ENCODE measurements at places on chromosomes 13 and 19.

DNA sequence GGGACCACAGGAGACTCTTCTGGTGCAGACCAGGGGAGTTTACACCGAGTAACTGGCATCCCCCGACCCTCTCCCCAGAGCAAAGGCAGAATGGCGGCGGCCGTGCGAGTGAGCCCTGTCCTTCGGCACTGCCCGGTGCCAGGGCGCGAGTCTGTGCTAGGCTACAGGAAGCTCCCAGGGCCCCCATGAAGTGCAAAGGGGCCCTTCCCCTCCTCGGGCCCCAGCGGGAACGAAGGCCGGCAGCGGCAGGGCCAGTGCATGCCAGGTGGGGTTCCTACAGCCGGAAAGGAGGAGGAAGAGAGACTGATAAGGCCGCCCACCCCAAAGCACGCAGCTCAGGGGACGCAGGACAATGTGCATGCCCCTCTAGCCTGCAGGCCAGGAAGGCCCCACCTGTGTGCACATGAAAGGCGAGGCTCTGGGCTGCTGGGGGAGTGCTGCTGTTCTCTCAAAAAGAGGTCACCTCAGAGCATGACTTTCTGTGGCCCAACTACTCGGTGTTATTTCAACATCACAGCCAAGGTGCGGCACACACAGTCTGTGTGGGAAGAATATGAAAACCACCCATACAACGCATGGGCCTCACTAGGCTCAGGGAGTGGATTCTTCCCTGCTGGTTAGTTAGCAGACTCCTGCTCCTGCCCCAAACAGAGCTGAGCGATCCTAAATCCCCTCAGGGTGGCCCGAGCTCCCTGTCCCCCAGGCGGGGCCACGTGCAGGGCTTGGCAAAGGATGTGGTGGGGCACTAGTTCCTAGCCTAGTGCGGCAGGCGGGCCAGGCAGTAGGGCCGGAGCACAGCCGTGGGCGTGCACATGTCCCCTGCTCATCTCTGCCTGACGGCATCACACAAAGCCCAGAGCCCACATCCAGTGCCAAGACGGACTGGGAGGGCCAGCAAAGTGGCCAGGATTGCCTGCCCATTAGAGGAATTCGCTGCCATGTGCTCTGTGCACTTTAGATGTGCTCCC is 28.4 kb upstream of the TIMM44 start:
- DNase-seq, result no peak

GRCh38 chr13:86447479-86447878 is 648.3 kb upstream of the SLITRK6 start:
- DNase-seq, result no peak

GRCh38 chr13:19181621-19182485 is at the start of gene TUBA3C:
Gene TUBA3C, minus strand, starts transcription at chr13:19181824. Its CDS starts 77 bp downstream, at chr13:19181747.
- DNase-seq, result no peak

- no peak for DNase-seq
Measured at GRCh38 chr13:77720988-77721387, 23.5 kb downstream of the SLAIN1 start.

DNA sequence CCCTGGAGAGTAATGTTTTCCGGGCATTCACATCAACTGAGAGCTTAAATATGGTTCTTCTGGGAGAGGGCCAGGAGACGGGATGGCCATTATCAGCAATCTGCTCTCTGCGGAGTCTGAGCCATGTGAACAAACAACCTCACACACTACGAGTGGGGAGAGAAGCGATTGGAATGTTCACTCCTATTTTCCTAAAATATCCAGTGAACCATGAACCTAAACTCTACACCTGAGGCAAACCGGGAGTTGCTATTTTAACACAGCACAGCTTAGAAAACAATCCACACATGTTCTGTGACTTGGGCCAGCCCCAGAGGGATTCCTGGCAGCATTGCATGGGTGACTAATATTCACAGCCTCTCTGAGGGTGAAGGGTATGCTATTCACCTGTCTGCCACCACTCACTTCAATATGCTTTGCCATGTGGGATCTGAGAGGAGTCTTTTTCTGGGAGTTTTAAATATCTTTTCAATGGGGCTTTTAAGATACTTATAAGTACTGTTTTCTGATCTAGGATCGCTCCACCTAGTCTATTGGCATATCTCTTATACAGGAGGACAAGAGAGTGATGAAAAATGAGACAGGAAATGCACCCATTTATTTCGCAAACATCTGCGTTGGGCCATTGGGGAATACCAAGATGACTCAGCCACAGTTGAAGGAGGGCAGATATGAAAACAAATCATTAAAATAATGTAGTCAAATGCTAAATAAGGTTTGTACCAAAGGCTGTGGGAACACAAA is 72.6 kb upstream of the SERP2 start:
- no peak for DNase-seq

DNA sequence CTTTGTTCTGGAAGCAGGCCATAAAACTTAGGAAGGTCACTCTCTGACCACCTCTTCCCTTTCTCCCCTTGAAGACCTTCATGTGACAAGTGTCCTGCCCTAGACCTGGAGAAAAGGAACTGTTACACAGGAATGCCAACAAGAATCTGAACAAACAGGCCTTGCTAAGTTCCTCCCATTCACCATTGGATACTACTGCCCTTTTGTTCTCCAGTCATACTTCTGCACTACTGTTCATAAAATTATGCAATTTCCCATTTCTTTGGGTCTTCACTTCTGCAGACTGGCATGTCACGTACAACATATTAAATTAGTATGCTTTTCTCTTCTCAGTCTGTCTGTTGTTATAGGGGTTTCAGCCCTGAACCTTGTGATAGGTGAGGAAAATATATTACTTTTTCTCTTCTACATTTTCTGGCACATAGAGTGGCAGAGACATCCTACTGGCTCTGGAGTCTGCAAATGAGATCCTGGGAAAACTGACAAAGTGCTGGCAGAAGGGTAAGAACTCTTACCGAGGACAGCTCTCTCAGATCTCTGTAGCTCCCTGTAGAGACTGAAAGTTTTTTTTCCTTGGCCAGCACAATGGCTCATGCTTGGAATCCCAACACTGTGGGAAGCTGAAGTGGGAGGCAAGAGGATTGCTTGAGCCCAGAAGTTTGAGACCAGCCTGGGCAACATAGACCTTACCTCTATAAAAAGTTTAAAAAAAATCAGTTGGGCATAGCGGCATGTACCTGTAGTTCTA is 87.6 kb upstream of the SPRY2 start:
- no peak for DNase-seq

- DNase-seq, result no peak
Measured at GRCh38 chr19:32677657-32678056, 2.0 kb downstream of the RGS9BP start.

DNA sequence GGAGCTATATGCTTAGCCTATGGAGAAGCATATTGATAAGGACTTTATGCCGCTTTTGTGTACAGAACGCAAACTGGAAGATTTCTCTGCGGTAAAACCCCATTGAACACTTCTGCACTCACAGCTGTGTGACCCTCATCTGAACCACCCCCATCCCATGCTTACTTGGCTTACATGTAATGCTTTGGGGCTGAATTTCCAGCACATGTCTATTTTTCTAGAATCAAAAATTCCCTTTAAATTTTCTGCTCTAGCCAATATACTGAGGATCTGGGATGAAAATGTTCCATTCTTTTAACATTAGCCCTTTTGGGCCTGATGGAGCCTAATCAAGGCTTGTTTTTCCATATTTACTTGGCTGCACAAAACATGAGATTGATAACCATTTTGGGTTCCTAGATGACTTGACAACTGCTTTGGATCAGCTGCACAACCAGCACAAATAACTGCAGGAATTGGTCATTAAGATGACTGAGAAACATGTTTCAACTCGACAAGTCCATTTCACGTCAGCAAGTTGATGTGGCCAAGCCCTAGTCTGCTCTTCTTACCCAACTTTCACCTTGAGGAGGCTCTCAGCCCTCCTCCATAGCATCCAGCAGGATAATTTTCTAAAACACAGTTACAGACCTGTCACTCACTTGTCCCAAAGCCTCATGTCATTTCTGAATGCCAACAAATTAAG is 52.4 kb downstream of the TNFSF11 start:
- no peak for DNase-seq

- no peak for DNase-seq
Measured at GRCh38 chr19:4807188-4807587, 15.7 kb downstream of the FEM1A start.

- no peak for DNase-seq
Measured at GRCh38 chr13:88592105-88592504, 920.9 kb downstream of the SLITRK5 start.

DNA sequence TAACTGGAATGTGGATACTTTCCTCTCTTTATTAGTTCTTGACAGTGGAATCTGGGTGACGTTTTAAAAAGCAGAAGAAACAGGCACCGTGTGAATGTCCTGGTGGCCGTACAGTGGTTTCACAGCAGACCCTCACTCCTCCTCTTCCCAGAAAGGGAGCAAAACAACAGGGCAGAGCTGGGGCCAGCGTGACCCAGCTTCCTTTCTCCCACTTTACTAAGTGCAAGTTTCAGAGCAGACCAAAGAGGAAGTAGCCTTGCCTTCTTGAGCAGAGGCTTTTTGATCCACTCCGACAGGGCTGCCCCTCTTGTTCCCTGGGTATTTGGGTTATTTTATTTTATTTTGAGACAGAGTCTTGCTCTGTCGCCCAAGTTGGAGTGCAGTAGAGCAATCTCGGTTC is 19.6 kb upstream of the C19orf33 start:
- no peak for DNase-seq

GRCh38 chr19:10730932-10731331 is 13.1 kb downstream of the DNM2 start:
- DNase-seq, result no peak

GRCh38 chr19:4988770-4989251 is 19.9 kb downstream of the KDM4B start:
- no peak for DNase-seq

GRCh38 chr13:31891472-31891871 is 140.1 kb upstream of the FRY start:
- no peak for DNase-seq

DNA sequence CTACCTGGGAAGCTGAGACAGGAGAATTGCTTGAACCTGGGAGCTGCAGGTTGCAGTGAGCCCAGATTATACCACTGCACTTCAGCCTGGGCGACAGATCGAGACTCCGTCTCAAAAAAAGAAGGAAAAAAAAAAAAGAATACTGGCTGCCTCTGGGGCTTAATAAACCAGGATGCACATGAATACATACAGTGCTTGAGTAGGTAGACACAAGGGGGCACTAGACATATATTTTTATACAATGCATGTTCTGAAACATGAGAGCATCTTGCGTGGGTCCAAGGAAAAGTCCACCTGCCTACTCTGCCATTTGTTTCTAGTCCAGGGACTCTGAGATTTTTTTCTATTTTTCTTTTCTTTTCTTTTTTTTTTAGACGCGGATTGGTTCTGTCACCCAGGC is 31.2 kb downstream of the KEAP1 start:
- DNase-seq, result no peak

DNA sequence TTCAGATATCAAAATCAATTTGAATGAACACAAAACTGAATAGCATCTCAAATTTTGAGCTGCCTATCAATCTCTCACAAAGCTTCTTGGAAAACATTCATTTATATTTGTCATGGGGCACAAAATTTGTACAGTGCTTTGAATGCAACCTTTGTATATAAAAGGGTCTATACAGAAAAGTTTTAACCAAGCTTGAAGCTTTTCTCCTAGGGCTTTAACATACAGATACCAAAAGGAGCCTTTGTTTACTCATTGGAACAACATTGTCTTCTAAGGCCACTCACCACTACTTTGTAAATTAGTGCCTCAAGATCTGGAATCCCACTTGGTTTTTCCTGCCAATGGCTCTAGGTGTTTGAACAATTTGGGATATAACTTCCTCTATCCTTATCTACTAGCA is 21.2 kb downstream of the LNX2 start:
- DNase-seq, result no peak

GRCh38 chr19:31658993-31659896 is 310.0 kb upstream of the TSHZ3 start:
- DNase-seq, result no peak

DNA sequence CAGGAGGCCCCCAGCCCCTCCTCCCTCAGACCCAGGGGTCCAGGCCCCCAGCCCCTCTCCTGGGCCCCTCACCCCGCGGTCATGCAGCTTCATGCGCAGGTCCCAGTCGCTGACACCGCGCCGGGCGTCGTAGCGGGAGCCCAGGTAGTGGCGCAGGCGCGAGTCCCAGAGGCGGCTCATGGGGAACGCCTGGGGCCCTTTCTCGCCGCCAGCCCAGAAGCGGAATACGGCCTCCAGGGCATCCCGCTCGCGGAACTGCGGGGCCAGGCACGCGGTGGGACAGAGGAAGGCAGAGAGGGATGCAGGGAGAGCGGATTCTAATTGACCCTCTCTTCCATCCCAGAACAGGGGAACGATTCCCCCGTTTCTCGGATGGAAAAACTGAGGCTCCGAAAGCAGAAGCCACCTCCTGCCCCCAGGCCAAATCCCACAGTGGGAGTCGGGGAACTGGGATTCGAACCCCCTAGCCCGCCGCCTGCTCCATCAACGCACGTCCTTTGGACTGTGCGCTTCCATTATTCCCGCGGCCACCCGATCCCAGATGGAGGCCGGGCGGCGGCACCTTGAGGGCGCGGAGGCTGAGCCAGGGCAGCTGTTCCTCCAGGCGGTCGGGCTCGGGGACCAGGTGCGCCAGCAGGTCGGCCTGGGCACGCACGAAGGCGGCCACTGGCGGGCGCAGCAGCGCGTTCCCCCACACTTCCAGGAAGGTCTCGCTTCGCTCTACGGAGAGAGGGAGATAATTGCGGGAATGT is 4.2 kb upstream of the TNNI3 start:
- no peak for DNase-seq

DNA sequence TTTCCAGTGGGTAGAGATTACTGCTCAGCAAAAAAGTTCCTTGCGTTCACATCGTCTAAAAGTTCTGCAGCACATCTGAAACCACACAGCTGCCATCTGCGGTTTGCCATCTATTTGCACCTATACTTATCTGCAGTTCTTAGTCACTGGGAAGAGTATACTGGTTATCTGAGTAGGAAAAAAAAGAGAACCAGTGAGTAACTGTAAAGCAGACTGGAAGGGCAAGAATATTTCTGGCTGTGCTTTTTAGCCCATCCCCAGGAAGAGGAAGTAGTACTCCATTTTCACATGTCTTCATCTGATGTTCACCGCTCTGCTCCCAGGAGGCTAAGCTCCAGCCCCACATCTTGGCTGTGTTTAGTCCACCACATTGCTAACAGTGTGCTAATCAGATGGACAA is 35.6 kb downstream of the EFNB2 start:
- DNase-seq, result no peak

- DNase-seq, result no peak
Measured at GRCh38 chr19:33885236-33885635, 88.6 kb downstream of the KCTD15 start.

DNA sequence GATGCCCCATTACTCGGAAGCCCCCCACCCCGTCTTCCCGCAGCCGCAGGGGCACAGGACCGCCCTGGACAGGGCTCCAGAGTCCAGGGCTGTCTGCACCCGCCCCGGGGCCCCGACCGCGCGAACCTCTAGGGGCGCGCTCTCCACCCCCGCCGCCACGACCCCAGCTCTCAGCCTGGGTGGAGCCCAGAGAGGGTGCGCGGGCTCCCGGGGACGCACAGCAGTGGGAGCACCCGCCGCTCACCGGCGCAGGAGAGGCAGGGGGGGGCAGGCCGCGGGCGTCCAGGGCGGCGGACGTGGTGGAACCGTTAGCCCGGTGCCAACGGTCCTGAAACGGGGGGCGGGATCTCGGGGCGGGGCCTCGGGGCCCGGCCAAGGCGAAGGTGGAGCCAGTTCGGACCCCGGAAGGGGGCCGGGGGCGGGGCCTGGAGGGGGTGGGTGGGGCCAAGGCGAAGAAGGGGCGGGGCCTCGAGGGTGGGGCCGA is at the start of gene ATP8B3:
TSS of gene ATP8B3 (minus strand) at position 335 of the 484 bp plus-strand sequence. CDS start 540 bp downstream, outside the sequence.
- DNase-seq, result peak; percentile 66
